ENCODE measurements at places on chromosomes 6 and 20. TPM values are rescaled to one million over a fixed set of nuclear protein-coding genes. Genes with fewer than 3 reads are reported as not detected.

DNA sequence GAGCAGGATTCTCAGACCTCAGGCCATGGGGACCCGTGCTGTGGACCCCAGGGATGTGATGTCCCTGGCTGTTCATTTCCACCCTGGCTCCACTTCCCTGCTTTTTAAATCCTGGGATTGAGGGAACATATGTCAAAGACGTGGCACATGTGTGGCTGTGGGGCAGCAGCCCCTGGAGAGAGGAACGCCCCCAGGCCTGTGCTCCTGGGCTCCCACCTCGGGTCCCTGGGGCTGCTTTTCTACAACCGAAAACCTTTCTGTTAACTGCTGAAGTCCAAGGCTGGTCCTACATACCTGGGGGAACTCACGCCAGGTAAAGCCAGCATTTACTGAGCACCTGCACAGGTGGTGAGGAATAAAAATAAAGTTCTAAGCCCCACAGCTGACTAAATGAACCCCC lies 102.3 kb upstream of the FRMD1 start:
- peak; percentile 44 for DNase-seq

DNA sequence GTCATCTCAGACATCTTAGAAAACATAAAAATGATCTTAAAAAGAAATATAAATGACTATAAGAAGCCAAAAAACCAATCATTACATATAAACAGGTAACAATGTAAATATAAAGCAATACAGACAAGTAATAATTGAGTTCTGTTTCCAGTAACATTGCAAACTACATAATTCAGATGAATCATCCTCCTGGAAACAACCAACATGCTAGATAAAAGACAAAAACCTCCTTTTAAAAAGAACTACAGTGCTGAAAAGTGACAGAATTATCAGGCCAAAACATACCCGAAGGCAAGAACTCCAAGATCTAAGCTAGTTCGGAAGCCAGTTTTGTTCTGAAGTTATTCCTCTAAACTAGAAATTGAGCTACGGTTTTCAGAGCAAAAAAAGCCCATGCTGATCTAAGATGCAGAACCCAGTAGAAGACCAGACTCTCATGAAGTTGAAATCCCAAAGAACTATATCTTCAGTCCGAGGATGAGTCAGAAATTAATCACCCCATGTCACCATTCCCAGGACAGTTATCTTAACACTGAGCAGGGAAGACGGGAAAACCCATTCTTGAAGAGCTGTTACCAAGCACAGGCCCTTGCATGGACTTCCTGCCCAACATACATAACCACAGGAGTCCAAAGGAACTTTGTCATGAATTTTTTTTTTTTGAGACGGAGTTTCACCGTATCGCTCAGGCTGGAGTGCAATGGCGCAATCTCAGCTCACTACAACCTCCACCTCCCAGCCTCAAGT lies 9.8 kb downstream of the PGM3 start:
- DNase-seq: no peak

DNA sequence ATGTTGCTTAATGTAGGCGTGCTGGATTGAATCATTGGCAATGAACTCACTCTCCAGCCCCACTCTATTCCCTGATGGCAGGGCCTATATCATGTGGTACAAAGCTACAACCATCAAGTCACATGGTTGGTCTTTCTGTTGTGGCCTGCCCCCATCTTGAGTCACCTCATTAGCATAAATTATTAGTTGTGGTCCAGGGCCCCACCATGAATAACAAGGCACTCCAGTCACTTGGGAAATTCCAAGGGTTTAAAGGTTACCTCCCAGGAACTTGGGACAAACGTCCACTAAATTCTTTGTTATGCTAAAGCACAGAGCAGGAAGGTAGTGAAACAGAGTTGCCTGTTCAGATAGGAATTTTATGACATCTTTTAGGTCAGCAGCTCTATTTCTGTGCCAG lies 193.7 kb downstream of the SLC35F1 start:
- DNase-seq: no peak

GRCh38 chr6:134373282-134373922 lies 55.5 kb upstream of the SGK1 start:
- peak; percentile 82 for DNase-seq

DNA sequence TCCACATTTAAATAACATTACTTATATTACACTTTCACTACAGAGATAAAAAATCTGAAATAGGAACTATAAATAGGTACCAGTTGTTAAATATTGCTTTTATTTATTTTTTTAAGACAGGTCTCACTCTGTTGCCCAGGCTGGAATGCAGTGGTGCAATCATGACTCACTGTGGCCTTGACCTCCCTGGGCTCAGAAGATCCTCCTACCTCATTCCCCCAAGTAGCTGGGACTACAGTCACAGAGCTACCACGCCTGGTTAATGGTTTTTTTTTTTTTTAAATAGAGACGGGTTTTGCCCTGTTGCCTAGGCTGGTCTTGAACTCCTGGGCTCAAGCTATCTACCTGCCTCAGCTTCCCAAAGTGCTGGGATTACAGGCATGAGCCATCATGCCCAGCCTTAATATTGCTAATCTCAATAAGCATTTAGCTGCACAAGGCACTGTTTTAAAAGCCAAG lies 17.3 kb downstream of the EEF1E1 start:
- no peak for DNase-seq

DNA sequence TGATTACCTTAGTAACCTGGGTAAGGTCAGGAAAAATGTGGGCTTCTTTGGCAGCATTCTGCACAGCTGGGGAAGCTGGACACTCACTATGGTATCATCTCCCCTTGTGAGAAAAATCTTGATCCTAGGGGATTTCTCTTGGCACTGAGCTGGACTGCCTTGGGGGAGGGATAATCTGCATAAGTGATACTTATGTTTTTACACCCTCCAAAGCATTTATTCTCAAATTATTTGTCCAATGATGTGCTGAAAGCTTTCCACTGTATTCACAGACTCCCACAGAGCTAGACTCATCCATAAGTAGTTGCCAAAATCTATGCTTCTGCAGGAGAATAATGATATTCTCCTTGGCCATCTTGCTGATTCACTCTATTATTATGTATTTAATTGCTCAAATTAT lies 121.5 kb upstream of the CNR1 start:
- DNase-seq: no peak

DNA sequence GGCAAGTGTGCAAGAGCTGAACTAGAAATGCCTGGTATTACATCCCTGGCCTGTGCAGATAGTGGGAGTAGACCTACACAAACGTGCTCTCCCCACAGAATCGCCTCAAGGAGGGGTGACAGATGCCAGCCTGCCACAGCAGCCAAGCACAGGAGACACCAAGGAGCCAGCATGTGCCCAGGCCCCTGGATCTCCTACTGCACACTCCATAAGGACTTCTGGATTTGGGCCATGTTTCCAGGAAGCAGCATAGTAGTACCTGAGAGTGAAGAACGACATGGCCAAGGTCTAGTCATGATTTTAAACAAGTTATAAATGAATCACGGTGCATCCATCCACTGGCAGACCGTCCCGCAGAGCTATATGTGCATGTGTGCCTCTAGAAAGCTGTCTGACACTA lies 232.2 kb downstream of the SYNDIG1 start:
- no peak for DNase-seq

GRCh38 chr6:10217111-10217510 lies 197.8 kb downstream of the TFAP2A start:
- no peak for DNase-seq

GRCh38 chr20:54176610-54177009 lies 2.8 kb upstream of the CYP24A1 start:
- DNase-seq: no peak

GRCh38 chr6:158926414-158926813 lies 73.6 kb downstream of the RSPH3 start:
- DNase-seq: no peak

- no peak for DNase-seq
Observed at GRCh38 chr20:12928358-12928754, 80.4 kb upstream of the SPTLC3 start.

DNA sequence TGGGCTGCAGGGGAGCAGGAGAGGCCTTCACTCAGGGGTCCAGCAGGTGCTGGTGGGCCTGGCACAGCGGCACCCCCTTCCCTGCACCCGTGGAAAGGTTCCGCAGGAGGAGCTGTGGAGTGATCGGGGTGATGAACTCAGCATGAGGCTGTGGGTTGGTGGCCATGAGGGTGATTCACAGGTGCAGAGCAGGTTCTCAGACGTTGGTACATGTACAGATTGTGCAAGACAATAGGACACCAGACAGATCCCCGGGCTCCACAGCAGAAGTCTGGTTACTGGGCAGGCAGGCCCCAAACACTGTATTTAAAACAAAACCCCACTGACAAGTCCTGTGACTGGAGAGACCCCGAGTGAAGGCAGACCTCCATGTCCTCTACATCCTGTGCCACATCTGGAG lies 151.6 kb upstream of the CDH4 start:
- no peak for DNase-seq

DNA sequence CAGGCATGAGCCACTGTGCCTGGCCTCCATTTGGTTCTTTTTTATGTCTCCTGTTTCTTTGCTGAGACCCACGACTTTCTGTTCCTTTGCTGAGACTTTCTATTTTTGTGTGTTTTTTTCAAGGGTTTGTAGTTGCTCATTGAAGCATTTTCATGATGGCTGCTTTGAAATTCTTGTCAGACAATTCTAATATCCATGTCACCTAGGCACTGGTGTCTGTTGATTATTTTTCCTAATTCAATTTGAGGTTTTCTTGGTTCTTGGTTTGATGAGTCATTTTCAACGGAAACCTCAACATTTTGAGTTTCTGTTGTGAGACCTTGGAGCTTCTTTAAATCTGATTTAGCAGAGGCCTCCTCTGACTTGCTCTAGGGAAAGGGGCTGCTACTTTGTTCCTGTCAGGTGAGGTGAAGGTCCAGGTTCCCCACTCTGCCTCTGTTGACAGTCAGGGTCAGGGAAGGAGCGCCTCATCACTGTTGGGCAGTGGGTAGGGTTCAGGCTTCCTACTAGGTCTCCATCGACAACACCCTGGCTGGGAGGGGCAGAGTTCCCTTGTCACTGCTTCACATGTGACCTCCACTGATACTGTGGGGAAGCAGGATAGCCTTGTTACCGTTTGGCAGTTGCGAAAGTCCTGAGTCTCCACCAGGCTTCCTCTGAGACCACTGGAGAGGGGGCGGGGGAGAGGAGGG lies 67.2 kb upstream of the RNF24 start:
- no peak for DNase-seq

DNA sequence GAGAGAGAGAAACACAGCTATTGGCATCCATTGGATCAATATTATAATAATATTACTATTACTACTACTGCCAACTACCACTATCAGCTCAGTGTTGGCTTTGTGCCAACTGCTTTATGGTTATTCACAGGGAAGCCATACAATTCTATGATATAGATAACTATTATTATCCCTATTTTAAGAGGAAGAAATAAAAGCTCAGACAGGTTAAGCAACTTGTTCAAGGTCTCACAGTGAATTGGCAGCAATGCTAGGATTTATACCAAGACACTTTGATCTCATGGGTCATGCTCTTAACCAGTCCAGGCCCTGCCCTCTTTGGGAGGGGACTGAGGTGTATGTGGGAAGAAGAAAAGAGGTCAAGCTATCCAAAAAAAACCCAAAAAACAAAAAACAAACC lies 82.0 kb upstream of the TRAF3IP2 start:
- DNase-seq: no peak

DNA sequence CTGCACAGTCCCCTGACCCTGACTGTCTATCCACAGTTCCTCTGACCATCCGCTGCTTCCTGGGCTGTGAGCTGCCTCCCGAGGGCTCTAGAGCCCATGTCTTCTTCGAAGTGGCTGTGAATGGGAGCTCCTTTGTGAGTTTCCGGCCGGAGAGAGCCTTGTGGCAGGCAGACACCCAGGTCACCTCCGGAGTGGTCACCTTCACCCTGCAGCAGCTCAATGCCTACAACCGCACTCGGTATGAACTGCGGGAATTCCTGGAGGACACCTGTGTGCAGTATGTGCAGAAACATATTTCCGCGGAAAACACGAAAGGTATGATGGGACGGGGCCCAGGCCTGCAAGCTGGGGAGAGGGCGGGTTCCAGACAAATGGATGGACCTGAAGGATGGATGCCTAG lies 4.3 kb downstream of the PROCR start:
- no peak for DNase-seq

DNA sequence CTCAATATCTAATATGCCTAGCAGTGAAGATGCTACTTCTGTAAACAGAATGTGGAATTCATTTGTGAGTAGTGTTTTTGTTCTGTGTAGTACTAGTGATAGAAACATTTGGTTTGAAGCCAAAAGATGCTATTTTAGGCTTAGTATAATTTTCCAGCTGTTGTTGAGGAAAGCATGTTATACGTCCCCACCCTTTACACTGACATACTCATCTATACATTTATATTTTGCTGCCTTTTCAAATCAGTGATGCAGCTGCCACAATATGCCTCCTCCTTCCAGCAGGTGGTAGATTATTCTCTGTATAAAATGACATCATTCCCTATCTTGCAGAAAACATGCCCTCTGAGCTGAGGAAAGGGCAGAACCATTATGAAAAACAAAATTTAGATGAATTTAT lies 1217.6 kb upstream of the GJE1 start:
- no peak for DNase-seq

DNA sequence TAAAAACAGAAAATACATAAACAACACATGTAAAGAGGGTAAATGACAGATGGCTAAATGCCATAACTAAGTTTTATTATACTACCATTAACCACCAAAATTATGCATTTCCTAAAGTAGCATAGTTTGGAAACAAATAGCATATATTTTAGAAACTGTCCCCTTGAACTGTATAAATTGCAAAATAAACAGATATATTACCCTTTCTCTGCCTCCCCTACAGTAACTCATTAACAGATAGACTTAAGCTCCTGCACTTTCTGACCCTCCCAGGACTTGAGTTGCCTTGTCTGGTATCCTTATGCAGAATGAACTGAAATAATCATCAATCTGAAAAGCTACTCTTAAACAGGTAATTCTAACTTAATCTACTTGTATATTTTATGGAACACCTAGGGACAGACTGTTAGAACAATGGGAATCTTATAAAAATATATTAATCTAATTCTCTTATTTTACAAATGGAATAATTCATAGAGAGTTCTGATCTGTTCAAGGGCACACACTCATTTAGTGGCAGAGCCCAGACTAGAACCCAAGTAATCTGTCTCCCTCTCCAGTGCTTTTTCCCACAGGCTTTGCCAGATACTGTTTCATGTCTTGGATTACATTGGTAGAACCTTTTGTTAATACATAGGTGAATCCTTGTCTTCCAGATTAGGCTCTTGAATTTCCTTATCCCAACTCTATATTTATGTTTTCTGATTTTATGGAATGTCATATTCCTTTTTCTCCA lies 50.6 kb upstream of the LOC128125822 start:
- DNase-seq: no peak

The PRRT1 gene
- total RNA-seq: 2.6 TPM

The VTA1 gene
- 25.4 TPM for total RNA-seq

The NHLRC1 gene
- 1.9 TPM for total RNA-seq

The DST gene
- 630 TPM for total RNA-seq

All from posterior vena cava (tissue), 2 donors.